Activated CD4-positive, CD25-positive, alpha-beta regulatory T cell (primary cell): ENCODE measurements at places on chromosomes 3 and 15.

GRCh38 chr15:42937143-42937542 lies 16.6 kb upstream of the TTBK2 start:
- DNase-seq, result no peak

GRCh38 chr3:71226565-71227269 lies 356.8 kb downstream of the FOXP1 start:
- DNase-seq, result peak; percentile 40

GRCh38 chr3:57587905-57588304 lies 9.2 kb downstream of the ARF4 start:
- DNase-seq, result no peak

DNA sequence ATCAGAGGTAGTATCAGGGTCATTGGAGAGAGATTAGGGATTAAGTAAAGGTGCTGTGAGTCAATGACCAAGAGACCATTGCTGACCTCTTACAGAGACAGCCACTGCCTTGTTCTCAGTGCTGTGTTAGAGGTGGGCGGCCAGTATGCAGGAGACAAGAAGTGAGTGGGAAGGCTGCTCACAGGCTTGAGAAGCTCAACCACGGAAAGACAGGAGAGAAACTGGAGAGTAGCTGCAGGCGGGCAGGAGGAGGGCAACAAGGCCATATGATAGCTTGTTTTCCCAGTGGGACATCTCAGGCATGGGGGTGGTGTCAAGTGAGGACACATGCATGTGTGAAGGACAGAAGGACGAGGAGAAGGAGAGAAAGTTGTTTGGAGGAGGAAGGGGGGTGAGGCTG lies 237.3 kb downstream of the PDCD6IP start:
- DNase-seq, result no peak

GRCh38 chr15:49810720-49811119 lies 189.9 kb downstream of the DTWD1 start:
- no peak for DNase-seq

GRCh38 chr15:50046159-50046558 lies 72.9 kb downstream of the ATP8B4 start:
- DNase-seq, result no peak

DNA sequence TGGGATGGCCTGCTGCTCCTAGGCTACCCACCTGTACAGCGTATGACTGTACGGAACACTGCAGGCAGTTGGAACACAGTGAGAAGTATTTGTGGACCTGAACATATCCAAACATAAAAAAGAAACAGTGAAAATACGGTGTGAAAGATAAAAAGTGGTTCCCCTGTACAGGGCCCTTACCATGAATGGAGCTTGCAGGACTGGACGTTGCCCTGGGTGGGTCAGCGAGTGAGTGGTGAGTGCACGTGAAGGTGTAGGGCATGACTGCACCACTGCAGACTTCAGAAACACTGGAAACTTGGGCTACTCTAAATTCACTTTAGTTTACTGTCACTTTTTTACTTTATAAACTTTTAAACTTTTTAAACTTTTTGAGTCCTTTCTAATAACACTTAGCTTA lies 71.2 kb upstream of the SLC6A6 start:
- DNase-seq, result no peak

DNA sequence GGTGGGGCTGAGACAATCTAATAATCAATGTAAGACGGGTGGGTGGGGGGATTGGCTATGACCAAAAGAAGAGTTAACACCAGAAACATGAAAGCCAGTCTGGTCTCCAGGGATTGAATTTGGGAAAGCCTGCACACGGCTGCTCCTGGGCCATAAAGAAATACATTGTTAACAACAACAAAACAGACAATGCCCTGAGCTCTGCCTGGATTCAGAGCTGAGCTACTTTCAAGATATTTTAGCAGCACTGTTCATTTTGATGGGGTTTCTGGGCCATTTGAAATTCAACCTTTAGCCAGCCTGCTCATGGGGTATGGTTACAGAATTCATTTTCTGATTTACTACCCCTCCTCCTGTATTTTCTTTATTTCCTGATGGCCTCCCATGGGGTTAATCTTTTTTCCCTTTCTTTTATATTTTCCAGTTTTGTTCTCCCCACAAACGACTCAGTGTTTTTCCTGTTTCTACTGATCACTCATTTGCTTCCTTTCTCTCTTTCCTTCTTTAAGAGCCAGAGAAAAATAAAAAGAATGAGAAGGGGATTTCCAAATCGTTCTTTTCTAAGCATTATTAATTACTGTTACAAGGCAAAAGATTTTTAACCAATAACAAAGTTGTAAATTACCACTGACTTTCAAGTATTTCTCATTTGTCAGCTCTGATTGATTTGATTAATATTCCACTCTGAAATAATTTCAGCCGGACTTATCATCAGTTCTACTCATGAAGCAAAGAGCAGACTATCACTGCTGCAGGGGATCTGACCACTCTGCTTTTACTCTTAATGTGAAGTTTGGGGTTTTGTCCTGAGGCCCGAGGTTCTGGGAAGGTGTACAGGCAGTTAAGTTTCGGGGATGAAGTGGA lies 19.6 kb downstream of the NR2F2 start:
- no peak for DNase-seq

GRCh38 chr15:34335176-34336032 lies 2.2 kb downstream of the SLC12A6 start:
- DNase-seq, result no peak

DNA sequence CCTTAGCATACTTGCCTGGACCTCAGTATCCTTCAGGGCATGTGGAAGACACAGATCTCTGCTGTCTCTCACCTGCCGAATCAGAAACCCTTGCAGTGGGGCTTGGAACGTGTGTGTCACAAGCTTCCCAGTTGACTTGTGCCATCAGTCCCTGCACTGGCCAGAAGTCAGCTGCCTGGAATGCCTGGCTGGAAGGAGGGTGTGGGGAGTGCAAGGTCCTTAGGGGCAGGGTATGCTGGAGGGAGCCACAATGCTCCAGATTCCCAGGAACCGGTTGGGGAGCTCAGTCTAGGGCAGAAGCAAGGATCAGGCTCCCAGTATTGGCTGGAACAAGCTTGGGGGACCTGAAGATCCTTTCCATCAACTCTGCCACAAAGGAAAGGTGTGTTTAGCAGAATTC lies 27.1 kb downstream of the SPSB4 start:
- DNase-seq, result no peak

GRCh38 chr3:63855333-63855940 lies 8.2 kb downstream of the THOC7 start:
- no peak for DNase-seq

DNA sequence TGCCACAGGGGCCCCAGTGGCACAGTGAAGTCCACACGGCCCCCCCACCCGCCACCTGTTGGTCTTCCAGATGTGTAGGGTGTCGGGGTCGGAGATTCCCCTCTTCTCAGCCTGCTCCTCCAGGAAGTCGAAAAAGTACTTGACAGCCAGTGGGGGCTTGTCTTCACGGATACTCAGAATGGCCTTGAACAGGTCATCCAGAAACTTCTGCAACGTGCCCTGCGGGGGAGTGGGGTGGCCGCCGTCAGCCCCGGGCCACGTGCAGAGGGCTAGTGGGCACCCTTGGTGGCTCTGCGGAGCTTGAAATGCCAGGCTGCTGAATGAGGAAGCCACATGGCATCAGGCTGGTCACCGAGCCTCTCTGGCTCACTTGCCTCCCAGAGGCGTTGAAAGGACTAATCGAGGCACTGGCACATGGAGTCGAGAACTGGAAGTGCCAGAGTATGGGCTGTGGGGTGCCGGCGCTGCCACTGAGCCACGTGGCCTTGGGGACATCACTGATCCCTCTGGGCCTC lies 16.6 kb downstream of the H1-8 start:
- DNase-seq, result no peak

- peak; percentile 37 for DNase-seq
Observed at GRCh38 chr3:50450209-50450921, 53.1 kb downstream of the CACNA2D2 start.

DNA sequence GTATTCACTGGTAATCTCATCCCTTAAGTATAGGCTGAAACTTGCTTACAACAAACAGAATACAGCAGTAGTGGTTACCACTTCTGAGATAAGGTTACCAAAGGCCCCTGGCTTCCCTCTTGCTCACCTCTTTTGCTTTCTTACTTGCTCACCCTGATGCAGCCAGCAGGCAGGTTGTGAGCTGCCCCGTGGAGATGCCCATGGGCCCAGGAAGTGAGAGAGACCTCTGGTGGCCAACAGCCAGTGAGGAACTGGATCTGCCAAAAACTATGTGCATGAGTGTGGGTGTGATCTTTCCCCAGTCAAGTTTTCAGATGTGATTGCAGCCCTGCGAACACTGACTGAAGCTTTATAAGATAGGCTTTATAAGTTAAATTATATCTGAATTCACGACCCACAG lies 48.7 kb downstream of the NMNAT3 start:
- DNase-seq, result no peak

DNA sequence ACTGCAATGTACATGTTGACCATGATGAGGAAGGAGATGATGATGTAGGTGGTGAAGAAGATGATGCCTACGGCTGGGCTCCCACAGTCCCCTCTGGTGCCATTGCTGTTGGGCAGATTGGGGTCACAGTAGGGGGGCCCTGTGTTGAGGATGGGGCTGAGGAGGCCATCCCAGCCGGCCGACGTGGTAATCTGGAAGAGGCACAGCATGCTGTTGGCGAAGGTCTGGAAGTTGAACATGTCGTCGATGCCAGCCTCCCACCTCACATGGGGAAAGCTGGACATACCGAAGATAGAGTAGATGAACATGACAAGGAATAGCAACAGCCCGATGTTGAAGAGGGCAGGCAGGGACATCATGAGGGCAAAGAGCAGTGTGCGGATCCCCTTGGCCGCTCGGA lies 48.6 kb upstream of the SCN5A start:
- no peak for DNase-seq

GRCh38 chr3:147361454-147362420 lies 44.6 kb downstream of the ZIC4 start:
- peak; percentile 3 for DNase-seq

GRCh38 chr3:169813757-169814517 lies 1.2 kb upstream of the LRRC34 start:
- DNase-seq, result peak; percentile 29

DNA sequence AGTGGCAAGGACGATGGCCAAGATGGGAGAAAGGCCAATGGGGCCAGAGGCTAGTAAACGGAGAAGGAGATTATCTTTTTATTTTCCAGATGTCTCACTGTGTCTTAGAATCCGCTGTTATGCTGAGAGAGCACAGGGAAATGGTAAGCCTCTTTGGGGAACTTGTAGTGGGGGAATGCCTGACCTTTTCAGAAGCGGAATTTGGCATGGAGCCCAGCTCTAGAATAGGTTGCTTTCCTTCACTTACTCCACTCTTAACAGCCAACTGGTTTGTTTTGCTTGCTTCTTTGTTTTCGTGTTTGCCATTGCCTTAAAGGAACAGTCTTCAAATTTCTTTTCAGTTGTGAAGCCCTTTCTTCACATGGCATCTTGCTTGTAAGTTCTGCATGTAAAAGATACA lies 316.2 kb upstream of the THRB start:
- DNase-seq, result no peak

DNA sequence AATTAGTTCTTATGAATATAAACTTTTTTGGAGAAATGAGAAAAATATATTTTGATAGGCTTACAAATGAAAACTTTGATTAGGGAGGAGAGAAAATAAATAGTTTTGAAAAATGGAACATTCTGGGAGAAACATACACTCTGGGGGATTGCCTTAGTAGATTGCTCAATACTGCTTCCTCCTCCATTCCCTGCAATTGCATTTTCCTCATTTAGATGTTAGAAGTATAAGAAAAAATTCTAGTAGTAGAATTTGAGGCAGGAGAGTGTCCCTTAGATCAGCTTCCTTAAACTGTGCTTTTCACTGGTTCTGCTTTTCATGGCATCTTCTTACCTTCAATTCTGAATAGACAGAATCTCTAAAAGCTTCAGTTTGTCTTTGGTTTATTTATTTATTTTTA lies 46.2 kb upstream of the CTDSPL2 start:
- DNase-seq, result no peak
